ENCODE measurements at places on chromosomes 7 and 10.

- DNase-seq: no peak
Observed at GRCh38 chr10:84337199-84337598, 8.8 kb downstream of the CCSER2 start.

- DNase-seq: no peak
Observed at GRCh38 chr7:128221929-128222403, 19.1 kb upstream of the LEP start.

DNA sequence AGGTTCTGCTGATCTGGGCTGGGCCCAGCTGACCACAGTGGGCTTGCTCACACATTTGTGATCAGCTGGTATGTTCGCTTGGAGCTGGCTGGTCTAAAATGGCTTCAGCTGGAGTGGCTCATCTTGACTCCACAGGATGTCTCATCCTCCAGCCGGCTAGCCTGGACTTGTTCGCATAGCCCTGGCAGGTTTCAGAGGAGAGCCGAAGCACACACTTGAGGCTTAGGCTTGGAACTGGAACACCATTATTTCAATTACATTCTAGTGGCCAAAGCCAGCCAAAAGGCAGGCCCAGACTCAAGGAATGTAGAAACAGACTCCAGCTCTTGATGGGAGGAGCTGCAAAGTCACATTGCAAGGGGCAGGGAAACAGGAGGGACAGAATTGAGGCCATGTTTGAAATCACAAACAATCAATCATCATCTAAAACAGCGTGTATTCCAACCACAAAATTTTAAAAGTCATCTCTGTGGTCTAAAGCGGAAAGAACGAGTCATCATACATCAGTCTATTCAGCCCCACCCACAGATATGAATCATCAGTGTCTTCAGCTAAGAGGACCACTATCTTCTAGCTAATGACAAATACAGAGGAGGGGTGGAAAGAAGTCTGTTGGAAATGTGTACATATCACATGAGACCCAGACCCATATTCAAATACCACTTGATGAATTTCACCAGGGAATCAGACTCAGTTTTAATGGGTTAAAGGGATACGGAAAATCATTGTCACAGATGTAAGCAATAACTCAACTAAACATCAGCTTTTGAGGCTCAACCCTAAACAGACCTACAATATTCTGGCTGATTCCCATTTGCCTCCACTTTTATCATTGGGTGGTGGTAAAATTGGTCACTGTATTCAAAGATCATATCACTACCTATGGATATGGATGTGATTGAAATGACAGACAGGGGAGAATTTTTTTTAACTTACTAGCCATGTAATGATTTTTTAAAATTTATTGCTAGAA, 139.0 kb upstream of the MKLN1 start:
- DNase-seq: no peak

GRCh38 chr7:23001610-23002009, 12.3 kb downstream of the HYCC1 start:
- DNase-seq: no peak

GRCh38 chr7:94856643-94857042, 50.8 kb upstream of the PPP1R9A start:
- DNase-seq: no peak

- DNase-seq: no peak
Observed at GRCh38 chr7:48416327-48416908, 245.2 kb downstream of the ABCA13 start.

GRCh38 chr7:3333861-3334260, 32.8 kb downstream of the SDK1 start:
- no peak for DNase-seq

DNA sequence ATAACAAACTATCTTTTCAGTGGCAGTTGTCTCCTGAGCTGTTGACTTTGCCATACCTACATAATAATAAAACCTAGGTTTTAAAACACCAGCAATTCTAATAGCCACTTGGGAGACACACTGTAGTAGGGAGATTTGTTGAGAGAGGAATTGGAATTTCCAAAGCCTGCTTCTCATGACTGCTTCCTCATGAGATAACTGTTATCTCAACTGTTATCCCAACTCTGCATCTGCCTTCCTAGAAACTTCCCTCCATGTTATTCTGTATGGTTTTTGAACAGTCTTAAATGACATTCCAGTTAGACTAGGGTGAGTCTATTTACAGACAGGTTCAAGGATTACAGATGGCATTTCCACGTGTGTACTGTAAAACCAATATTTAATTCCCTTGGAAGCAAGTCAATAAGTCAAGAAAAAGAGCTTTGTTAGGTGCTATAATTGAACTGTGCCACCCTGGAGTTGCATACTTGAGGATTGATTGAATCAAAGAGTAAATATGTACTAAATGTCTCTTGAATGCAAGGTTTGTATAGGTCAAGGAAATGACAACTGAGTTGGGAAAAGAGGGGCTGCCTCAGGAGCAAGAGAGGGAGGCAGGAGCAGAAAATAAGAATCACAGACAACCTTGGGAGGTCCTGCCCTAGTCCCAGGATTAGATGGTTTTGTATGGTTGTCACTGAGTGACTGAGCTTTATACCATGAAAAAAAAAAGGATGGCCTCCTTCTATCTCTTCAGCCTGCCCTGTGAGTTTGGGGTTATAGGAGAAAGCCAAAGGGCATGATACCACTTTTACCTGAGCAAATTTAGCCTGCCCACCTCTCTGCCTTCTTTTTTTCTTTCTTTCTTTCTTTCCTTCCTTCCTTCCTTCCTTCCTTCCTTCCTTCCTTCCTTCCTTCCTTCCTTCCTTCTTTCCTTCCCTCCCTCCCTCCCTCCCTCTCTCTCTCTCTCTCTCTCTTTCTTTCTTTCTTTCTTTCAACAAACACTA, 9.9 kb upstream of the TM9SF3 start:
- DNase-seq: no peak

DNA sequence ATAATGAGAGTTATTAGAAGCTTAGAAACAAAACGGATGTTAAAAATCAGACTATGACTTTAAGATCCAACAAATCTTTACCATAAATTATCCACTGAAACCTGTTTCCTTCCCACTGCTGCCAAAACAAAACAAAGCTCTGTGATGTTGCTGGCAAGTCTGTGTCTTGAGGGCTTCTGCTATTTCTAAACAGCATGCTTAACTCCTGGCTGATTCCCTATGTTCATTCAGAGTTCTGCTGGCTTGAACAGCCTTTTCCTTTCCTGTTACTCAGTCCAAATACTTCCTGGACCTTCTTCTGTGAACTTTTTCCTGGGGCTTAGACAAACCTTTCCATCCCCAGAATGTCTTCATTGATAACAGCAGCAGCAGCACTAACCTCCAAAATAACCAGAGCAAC, 448.1 kb downstream of the SORCS1 start:
- DNase-seq: no peak

GRCh38 chr10:7408291-7409044, 2.4 kb downstream of the SFMBT2 start:
- DNase-seq: no peak

DNA sequence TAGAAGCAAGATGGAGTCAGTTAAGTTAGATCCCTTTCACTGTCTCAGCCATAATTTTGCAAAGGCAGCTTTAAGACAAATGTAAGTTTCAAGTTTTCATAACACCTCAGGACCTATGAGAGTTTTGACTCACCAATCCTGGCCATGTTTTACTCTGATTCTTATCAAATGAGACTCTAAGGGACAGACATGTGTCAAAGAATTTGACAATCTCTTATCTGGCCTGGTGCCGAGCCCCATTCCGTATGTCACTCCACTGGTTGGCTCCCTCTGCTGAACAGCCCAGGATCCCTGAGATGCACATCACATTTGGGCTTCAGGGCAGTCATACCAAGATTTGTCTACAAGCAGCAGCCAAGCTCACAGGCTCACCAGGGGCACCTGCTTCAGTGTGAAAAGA, 187.6 kb upstream of the STK17A start:
- DNase-seq: no peak

- DNase-seq: no peak
Observed at GRCh38 chr7:92751902-92752901, 84.2 kb downstream of the CDK6 start.

GRCh38 chr7:126440542-126440941, 812.2 kb downstream of the GRM8 start:
- DNase-seq: no peak

DNA sequence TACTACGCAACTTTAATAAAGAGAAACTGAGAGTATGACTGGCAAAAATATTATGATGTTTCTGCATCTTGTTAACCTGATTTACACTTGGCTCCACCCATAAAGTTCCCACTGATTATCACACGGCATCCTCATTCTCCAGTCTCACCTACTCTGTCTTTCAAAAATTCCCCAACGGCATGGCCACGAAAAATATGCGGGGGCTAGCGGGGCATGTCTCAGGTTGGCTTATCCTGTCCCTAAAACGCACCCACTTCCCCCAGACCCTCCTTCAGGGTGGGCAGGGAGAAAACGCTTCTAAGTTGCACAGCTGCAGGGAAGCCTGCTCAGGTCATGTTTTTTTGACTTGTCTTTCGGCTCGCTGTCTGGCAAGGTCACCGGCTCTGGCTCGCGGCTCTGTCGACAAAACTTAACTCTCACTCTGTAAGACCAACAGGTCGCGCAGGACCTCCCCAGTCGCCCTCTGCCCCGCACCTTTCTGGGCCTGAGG, 3.8 kb downstream of the CDK6 start:
- no peak for DNase-seq

DNA sequence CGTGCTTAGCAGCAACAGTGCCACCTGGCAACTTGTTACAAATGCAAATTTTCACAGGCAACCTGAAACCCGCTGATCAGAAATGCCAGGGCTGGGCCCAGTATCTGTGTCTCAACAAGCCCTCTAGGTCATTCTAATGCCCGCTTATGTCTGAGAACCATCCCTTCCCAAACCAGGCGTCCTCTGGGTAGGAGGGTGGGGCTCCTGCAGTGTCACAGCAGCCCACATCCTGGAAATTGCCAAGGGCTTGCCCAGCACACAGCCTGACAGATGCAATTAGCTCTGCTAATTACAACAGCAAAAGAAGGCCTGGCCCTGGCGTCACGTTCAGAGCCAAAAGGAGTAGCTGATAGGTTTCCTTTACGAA, 15.9 kb downstream of the ITPRIP start:
- DNase-seq: no peak

GRCh38 chr10:65033957-65034356, 1512.8 kb downstream of the REEP3 start:
- no peak for DNase-seq

DNA sequence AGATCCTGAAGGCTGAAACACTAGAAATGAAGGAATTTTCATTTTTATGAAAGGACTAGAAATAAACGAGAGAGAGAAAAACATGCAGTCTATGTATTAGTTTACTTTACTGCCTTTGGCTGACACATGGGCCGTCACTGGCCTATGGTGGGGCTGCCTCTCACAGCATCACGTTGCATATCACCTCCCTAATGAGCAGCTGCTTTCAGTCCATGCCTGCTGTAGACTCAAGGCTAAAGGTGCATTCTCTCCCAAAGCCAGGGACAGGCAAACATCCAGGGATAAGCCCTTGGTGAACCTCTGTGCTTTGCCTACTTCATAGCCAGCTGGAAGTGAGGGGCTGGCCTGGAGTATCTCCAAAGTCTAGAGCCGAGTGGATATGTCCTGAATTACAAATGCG, 359.4 kb downstream of the GPAM start:
- DNase-seq: no peak

Data from NCI-H2227 treated with DMSO at 0.1 percent for 48 hours (cell line).